ENCODE measurements at places on chromosomes 16 and 17.
A peak's percentile ranks its signal among the peaks of the same experiment; 100 is the strongest.

GRCh38 chr17:72812823-72813222 lies 279.7 kb downstream of the SLC39A11 start:
- no peak for DNase-seq

DNA sequence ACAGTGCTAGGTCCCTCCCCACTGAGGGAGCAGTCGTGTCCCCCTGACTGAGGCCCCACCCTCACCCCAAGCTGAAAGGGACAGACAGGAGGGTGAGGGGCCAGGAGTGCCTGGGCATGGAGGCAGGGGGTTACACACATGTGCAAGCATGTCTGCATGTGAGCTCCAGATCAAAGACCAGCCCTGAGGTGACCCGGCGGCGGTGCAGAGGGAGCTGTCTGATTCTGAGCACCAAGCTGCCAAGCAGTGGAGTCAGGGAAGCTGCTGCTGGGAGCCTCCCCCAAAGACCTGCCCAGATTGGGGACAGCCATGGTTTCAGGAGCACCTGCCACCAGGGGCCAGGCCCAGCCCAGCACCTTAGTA lies 5.5 kb downstream of the DLX3 start:
- DNase-seq = no peak

- peak; percentile 43 for DNase-seq
Observed at GRCh38 chr16:80369138-80369958, 171.4 kb upstream of the DYNLRB2 start.

DNA sequence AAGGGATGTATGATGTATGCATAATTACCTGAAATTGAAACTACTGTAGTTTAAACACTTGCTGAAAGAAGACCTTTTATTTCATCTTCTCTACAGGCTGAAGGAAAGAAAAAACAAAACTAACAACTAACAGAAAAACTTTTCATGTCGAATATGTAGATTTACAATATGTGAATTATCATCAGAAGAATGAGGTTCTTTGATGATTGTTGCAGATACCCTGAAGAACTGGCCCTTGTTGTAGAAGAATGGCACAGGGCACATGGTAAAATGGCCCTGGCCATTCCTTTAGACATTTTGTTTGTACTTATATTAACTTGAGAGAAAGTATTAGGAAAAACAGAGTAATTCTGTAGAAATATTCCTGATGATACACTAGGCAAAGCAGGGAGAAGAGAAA lies 443.8 kb downstream of the MAF start:
- no peak for DNase-seq

- no peak for DNase-seq
Observed at GRCh38 chr16:76176153-76176552, 101.0 kb upstream of the CNTNAP4 start.

- DNase-seq = no peak
Observed at GRCh38 chr16:29663016-29663806, at the start of gene SPN. TSS of gene SPN (plus strand) at chr16:29663247. CDS start at chr16:29663729, 482 bp downstream.

GRCh38 chr17:17815062-17815406 lies 21.8 kb downstream of the SREBF1 start:
- DNase-seq = peak; percentile 58

DNA sequence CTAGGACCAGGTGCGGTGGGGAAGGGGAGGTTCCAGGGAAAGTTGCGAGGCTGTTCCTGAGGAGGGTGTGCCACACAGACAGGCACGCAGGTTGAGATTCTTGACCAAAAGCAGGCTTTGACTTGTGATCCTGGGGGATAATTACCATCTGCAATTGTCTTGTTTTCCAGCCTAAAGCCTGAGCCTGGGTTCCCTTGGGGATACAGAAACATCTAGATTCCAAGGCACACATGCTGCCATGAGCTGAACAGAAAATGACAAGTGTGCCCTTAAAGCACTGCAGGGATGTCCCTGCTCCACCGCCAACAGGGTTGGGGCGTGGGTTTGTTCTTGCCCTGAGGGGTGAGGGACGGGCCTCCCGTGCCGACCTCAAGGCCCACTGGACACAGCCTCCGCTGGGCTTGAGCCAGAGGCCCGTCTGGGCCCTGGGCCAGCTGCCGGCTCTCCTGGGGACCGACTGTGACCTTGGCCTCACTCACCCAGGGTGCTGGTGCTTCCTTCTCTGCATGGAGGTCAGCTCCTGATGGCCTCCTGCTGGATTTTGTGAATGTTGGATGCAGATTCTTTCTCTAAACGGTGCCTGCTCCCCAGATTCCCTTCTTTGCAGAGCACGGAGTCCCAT lies 14.0 kb downstream of the CA5A start:
- DNase-seq = no peak

DNA sequence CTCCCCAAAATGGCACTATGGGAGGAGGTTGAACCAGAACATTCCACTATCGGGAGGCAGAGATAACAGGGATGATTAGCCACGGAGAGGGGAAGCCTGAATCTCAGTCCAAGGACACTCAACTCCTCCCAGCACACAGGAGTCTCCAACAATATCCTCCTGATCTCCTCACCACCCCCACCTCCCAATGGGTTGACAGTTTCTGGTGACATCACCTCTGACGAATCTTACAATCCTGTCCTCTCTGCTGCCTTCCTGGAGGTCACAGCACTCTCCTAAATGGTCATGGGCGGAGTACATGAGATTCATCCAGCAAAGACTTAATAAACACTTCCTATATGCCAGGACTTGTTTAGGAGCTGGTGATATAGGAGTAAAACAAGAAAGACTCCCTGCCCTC lies 80.9 kb downstream of the SLC6A2 start:
- no peak for DNase-seq

DNA sequence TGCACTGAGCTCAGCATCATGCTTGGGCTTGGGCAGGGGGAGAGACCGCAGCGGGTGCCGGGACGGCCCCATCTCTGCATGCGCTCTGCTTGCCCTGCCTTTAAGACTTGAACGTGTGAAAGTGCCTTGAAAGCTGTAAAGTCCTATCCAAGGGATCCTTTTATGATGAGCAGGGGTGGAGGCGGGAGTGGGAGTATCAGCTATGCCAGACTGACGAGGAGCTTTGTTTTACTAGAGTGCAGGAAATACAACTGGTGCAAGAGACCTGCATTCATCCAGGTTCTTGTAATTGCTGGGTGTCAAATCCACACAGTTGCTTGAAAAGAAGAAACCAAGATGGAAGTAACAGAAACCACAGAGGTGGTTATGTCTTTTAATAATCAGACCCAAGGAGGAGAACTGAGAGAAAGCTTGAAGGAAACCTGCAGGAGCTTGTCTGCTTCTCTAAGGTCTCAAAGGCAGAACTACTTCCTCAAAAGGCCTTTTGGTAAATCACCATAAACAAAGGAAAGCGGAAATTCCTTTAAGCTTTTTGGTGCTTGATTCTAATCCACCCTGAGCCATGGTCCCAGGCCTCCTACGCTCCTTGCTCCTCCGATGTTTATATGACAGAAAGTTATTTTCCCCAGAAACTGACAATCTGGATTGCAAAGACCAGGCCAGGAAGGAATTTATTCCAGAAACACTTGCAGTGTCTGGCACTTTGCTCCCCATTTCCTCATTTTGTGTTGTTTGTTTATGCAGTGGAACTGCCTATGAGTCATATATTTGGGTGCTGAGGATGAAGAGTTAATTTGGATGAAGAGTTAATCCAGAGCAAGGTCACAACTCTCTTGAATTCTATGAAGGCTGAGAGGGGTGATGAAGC lies 51.3 kb upstream of the FBXO47 start:
- DNase-seq = no peak

DNA sequence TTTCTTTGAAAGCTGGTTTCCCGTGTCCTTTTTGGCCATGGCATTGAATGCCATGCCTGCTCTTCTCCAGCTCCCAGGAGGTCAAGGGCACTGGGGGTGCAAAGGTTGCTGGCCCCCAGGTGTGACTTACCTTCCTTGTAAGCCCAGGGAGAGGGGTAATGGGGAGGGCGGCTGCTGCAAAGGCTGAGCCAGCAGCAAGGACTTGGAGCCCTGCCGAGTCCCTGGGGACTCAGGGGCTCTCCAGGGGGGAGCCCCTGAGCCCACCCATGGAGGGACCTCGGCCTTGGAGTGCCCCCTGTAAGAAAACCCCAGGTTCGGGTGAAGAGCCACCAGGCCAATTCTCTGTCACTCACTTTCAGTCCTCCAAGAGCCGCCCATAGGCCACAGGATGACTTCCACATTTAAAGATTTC lies 5.9 kb upstream of the CCL22 start:
- DNase-seq = no peak

- DNase-seq = no peak
Observed at GRCh38 chr17:34242587-34243363, 12.3 kb upstream of the CCL2 start.

GRCh38 chr16:50173316-50173715 lies 20.2 kb downstream of the TENT4B start:
- no peak for DNase-seq

GRCh38 chr16:27691721-27692120 lies 141.8 kb downstream of the KATNIP start:
- no peak for DNase-seq

GRCh38 chr16:79077346-79077745 lies 523.2 kb downstream of the MAF start:
- no peak for DNase-seq

- no peak for DNase-seq
Observed at GRCh38 chr17:44117351-44117750, 6.1 kb downstream of the HDAC5 start.

DNA sequence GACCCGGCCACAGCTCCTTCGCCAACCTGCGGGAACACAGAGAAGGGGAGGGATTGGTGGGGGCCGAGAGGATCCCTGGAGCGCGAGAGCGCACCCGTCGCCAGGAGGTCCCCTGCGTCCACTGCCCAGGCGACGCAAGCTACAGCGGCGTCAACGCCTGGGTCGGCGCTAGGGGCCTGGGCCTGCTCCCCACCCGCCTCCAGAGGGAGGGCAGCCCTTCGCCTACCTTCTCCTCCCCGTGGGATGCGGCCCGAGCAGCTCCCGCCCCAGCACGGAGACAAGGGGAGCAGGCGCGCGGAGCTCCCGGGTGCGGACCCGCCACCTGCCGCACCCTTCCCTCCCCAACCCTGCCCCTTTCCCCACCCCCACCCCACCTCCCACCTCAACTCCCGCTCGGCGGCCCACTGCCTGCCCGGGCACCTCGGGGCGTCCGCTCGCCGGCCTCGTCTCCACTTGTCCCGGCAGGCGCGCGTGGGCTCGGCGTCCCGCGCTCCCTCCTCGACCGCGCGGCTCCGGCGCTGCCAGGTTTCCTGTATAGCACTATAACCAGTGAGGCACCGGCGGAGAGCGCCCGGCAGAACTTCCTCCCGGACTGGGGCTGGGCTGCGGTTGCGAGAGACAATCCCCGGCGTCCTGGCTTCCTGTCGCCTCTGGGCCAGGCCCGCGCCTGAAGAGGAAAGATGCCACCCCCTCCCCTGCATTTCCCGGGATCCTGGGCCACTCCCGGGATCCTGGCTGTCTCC lies 119.1 kb upstream of the SMURF2 start:
- DNase-seq = peak; percentile 81

DNA sequence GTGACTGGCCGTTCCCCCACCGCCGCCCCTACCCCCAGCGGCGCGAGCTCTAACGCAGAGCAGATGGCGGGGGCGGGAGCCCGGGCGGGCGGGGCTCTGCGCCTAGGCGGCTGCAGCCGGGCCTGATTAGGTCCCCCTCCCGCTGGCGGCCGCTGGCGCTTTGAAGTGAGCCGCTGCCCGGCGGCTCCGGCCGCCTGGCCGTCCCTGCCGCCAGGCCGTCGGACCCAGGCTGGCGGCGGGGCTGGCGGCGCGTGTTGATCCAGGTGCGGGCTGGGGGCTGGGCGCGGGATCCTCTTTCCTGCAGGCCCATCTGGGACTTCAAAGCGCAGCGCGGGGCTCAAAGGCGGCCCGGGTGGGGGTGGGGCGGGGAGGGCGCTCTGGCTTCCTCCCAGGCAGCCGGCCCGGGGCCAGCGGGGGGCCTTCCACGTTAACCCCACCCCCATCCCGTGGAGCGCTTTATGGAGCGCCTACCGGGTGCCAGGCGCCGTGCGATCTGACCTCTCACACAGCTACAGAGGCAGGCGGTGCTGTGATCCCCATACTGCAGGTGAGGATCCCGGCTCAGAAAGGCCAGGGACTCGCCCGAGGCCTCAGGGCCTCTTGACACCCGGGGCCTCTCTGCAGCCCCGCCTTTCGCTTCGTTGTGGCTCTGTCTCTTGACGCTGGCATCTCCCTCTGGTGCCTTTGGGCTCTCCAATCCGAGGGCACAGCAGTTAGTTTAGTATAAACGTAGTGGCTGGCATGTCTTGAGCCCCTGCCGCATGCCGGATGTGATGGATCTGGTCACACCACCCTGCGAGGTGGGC lies 80.0 kb upstream of the NKD1 start:
- no peak for DNase-seq

All from left cardiac atrium (tissue), 4 donors.